ENCODE measurements at places on chromosomes 1 and 21.
A peak's percentile ranks its signal among the peaks of the same experiment; 100 is the strongest.

DNA sequence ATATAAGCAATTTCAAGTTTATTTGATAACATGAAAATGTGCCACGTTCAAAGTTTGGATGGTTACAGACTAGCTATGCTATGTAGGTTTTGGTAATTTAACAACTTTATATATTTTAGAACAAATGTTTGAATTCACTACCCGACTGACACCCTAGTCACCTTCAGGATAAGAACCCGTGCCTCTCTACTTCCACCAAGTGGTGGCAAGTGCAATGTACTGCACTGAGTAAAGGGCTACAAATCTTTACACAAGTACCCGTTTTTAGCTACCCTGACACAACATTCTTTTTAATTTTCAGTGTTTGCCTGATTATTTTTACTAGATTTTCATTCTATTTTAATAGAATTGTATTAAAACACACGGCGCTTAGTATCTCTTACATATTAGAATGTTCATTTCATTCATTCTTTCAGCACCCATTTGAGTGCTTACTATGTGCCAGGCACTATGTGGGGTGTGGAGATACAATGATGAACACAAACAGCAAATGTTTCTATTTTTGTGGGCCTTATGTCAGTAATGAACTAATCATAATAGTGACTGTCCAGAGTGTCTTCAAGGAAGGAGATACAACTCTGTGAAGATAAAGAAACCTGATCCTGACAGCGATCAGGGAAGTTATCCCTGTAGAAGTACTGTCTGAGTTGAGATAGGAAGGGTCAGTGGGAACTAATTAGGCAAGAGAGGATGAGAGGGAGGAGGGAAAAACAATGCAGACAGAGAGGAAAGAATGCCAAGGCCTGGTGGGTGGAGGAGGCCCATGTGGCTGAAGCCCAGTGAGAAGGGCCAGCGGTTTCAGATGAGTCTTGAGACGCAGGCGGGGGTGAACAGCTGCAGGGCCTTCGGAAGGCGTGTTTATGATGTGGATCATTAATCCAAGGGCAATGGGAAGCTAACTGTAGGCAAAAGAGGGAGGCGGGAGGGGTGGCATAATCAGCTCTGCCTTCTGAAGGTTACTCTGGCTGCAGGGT is 3.8 kb downstream of the LCA5L start:
- DNase-seq = peak; percentile 32

- no peak for DNase-seq
These were observed 13.2 kb upstream of the CDA start for GRCh38 chr1:20575541-20576336.

GRCh38 chr21:29074007-29074376 is 544 bp upstream of the CCT8 start:
- no peak for DNase-seq

DNA sequence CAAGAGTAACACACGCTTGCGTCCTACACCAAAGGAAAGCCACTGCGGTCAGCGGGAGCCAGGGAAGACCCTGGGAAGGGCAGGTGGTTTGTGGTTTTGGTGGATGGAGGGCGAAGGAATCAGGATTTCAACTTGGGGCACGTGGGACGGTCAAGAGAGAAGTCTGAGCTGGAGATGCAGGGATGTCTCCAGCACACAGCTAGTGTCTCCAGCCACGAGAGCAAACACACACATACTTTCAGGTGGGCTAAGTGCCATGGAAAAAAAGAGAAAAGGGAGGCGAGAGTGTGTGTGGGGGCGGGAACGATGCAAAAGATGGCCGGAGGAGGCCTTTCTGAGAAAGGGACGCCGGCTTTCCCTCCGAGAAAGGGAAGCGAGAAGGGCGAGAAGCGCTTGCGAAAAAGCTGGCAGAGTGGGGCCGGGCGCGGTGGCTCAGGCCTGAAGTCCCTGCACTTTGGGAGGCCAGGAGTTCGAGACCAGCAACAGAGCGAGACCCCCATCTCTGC is 1.4 kb upstream of the SRRM1 start:
- peak; percentile 18 for DNase-seq

GRCh38 chr21:43269957-43270705 is 101.3 kb downstream of the CRYAA start:
- no peak for DNase-seq

- no peak for DNase-seq
These were observed 19.1 kb upstream of the KLHDC7A start for GRCh38 chr1:18461656-18462055.

DNA sequence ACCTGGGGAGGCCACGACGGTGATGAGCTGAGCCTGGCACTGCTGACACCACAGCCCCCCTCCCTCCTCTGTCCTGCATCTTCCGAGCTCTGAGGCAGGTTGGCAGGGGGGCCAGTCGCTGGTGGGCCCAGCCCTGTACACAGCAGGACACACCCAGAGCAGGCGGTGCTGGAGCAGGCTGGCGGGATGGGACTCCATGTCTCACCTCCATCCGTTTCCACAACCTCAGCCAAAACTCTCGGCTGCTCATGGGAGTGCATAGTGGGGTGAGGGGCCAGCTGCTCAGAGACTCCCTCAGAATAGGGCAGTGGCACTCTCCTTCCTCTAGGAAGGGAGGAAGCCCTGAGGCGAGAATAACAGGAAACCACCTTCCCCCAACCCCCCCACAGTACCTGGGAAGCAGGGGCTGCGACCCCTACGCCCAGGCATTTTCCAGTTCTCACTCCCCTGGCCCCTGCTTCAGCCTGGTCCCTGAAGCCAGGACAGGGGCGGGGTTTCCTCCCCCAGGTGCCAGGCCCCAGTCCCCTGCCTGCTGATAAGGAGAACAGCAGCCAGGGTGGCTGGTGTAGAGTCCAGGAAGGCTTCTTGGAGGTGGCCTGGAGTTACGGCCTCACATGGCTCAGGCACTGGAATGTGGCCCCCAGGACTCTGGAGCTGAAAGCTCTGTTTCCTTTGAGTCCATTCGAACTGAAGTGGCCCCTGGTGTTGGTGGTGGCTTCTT is 3.2 kb upstream of the IBA57 start:
- peak; percentile 16 for DNase-seq

DNA sequence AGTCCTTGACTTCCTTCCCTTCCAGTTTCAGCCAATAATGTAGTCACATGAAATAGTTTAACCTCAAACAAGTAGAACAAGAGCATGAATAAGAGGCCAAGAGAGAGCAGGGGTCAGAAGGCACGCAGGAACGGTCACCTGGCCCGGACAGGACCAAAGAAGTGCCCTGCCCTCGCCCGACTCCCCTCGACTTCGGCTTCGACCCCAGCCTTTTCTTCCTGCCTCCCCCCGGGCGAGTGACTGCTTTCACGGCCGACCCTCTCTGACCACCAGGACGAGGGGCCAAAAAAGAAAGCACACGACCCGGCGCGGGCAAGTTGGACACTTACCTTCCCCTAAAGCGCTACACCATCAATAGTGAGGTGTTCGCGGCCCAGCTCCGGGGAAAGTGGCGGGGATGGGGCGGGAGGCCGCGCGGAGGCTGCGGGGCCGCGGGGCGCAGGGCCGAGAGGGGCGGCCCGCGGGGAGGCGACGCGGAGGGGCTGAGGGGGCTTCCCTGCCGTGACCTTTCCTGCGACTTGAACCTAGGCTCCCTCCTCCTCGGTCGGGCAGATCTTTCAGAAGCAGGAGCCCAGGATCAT is 519 bp downstream of the RERE start:
- no peak for DNase-seq

- no peak for DNase-seq
These were observed 504 bp upstream of the SDHC start for GRCh38 chr1:161313554-161314200.

DNA sequence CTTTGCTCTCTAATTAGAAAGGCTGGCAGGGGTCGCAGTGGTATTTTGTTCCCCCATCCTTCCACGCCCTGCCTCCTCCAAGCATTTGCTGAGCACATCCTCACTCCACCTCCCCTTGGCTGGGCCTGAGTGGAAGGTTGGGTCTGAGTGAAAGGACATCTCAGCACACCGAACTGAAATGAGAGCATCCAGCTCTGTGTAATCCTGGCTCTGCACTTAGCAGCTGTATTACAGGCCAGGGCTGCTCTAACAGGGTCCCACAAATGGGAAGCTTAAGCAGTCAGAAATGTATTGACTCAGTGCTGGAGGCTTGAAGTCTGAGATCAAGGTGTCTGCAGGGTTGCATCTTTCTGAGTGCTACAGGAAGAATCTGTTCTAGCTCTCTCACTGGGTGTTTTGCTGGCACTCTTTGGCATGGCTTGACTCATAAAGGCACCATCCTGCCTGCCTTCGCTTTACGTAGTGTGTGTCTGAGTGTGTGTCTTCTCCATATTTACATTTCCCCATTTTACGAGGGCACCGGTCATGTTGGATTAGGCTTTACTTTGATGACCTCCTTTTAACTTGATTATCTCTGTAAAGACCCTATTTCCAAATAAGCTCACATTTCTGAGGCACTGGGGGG is 48.5 kb upstream of the IGSF21 start:
- DNase-seq = no peak

GRCh38 chr1:223421025-223421424 is 27.8 kb downstream of the CCDC185 start:
- no peak for DNase-seq

DNA sequence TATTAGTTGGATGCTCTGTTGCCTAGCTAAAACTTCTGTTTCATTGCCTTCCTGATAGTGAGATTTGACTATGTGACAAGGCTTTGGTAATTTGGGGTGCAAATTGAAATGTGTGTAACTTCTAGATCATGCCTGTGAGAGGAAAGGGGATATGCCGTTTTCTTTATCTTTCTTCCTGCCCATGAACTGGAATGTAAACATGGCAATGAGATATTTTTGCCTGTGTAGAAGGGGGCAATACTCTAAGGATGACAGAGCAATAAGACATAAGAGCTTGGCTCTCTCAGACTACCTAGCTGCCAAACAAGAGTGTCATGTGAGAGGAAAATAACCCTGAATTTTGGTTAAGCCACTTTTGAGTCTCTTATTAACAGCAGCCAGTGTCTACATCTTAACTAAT is 49.7 kb downstream of the RAP1A start:
- peak; percentile 14 for DNase-seq

DNA sequence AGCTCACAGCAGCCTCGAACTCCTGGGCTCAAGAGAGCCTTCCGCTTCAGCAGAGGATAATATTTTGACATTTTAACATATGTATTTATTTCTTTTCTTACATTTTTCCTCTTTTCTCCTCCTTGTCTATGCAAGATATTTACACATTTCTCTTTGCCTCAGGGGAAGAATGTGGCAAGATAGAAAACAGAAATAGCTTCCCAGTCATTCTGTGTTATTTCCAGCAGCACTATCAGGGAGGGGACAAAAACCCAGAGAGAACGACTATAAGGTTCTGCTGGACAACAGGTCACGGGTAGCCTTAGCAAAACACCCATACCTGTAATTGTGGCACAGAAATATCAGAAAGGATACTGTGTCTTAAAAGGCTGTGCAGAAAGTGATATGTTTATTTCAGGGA is 7.9 kb downstream of the CD1D start:
- DNase-seq = no peak

DNA sequence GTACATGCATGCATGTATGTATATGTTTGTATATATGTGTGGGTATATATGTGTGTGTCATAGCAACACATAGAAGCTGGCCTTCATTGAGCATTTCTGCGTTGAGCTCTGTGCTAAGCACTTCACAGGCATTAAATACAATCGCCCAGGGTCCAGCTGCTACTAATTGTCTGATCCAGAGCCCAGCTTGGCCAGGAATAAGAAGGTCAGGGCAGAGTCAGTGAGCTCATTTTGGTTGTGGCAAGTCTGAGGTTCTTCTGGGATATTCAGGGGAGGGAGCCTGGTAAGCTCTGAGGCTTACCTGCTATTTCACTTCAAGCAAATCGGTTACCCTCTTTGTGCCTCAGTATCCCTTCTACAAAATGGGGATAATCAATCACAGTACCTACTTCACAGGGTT is 59.6 kb downstream of the FOXO6 start:
- peak; percentile 14 for DNase-seq

DNA sequence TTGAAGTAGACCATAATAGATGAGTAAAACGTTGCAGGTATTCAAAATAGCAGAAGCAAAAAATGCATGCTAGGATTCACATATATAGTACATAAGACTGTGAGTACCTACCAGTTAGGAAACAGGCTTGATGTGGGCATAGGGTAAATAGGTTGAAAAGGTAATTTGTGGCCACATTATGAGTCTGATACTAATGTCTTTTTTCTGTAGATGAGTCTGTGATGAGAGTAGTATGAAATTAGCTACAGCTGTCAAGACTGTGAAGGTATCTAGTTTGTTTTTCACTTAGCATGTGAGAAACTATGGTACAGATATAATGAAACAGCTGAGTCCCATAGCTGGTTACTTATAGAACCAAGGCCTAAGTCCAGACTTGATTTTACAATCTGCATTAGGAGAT is 12.4 kb upstream of the SPATA1 start:
- DNase-seq = no peak

DNA sequence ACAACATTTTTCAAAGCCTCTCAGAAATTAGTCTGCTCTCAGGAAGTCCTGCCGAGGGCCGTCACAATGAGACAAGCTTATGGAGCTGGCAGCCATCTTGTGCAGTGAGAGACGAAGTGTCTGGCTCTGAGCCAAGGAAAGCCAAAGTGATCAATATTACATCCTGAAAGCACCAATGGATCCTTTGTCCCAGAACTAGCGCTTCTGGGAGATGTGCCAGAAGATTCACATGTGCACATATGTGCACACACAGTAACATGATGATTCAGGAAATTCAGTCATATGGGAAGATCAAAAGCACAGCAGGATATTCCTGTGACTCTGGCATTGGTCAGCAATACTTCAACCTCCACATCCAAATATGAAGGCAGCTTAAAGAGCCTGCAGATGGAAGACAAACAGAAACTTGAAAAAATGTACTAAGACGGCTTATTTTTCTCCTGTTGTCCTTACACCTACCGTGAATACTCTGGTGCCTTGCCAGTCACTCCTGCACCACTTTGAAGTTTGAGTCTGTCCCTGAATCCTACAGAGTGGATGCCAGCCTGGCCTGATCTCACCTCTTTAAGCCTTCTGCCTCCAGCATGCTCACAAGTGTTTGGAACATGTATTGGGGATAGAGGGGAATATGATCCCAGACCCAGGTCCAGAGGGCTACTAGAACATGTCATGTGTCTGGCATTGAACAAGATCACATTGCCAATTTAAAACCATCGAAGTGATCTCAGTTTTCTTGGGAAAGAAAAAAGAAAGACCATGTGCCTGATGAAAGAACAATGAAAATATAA is 44.5 kb upstream of the PRRX1 start:
- peak; percentile 25 for DNase-seq

DNA sequence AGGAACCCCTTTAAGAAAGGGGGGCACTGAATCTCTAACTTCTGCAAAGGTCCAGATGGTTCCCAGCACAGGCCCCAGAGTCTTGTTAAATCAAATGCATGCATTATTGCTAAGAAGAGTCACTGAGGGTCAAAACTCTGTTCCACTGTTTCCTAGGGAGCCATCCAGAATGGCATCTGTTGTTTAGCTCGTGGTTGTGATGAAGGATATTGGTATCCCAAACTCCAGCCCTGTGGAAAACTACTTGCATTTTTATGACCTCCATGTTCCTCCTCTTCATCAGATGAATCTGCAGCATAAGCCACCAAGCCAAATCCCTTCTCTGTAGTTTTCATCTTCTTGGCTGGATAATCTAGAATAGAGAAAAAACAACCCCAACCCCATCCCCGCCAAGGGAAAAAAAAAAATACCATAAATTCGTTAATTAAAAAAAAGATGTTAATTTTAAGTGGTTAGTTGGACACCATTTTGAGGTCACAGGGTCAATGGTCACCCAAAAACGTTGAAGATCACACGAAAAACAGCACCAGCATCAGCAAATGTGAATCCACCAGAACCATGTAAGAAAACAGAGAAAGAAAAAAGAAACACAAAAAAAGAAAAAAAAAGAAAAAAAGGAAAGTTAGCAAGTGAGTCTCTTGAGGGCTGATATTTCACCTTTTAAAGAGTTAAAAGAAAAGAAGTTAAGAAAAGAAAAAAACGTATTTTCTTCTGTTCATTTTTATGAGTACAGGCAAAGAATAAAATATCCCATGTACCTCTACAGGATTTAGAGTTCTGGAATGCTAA is 3.0 kb upstream of the RIT1 start:
- no peak for DNase-seq

Measured in astrocyte (in vitro differentiated cells and primary cell).